BJ (cell line): ENCODE measurements at places on chromosomes 16 and 17.
A peak's percentile ranks its signal among the peaks of the same experiment; 100 is the strongest.

GRCh38 chr17:63675607-63676546 lies 24.0 kb downstream of the LIMD2 start:
- no peak for DNase-seq

DNA sequence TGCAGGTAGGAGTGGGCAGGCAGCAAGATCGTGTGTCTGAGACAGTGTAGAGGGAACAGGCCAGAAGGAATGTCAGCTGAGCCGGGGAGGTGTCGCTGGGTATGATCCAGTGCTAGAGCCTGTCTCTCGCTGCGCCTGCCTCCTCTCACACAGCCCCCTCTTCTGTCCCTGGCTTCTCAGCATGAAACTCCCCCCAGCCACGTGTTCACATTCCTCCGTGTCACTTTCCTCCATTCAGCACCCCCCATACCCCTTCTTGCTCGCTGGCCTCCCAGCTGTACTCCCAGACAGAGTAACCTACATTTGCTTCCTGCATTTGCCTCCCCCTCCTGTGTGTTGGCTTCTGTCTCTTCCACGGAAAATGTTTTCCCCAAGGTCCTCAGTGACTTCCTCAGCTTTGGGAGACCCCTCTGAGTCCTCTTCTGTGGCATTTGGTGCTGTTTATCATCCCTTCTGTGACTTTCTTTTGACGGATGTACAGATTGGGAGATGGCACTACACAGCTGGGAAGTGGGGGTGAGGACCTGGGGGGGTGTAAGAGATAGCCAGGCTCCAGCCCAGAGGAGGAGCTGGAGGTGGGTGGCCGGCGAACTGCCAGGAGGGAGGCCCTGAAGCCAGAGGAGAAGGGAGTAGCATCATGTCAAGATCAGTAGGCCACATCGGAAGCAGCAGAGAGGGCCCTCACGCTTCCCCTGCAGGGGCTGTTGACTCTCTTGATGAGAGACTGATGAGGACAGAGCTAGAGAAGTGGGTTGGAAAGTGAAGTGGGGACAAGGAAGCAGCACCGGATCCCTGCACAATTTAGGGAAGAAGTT lies 19.2 kb downstream of the SGF29 start:
- no peak for DNase-seq

DNA sequence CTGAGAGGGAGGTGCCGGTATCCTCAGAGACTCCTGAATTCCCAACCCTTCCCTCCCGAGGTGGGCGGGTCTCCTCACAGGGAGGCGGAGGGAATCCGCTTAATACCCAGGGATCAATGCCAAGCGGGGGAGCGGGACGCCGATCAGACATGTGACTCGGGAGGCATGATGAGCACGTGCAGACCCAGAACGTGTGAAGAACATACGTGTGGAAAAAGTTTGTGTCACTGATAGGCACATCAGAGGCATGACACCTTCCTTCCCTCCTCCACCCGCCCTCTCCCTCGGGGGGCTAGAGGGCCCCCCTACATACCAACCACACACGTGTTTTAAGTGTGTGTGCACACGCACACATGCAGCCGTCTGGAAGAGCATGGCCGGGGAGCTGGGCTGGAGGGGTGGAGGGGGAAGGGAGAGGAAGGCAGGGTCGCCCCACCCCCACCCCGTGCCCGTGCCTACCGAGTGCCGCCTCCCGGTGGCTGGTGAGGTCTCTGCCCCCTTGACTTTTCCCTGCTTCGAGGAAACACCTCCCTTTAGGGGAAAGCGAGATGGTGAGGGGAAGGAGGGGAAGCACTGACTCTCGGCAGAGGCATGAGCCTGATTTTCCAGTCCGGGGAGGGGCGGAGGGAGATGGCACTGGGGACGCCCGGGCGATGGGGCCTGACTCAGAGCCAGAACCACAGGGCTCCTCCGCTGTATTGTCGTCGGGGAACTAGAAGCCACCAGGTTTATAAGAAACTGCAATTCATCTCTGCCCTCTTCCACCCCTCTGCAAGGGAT lies 12.1 kb upstream of the TBX21 start:
- no peak for DNase-seq

- no peak for DNase-seq
Observed at GRCh38 chr17:9900044-9900594, 5.0 kb downstream of the RCVRN start.

- no peak for DNase-seq
Observed at GRCh38 chr17:64164596-64165285, 34.8 kb upstream of the ERN1 start.

DNA sequence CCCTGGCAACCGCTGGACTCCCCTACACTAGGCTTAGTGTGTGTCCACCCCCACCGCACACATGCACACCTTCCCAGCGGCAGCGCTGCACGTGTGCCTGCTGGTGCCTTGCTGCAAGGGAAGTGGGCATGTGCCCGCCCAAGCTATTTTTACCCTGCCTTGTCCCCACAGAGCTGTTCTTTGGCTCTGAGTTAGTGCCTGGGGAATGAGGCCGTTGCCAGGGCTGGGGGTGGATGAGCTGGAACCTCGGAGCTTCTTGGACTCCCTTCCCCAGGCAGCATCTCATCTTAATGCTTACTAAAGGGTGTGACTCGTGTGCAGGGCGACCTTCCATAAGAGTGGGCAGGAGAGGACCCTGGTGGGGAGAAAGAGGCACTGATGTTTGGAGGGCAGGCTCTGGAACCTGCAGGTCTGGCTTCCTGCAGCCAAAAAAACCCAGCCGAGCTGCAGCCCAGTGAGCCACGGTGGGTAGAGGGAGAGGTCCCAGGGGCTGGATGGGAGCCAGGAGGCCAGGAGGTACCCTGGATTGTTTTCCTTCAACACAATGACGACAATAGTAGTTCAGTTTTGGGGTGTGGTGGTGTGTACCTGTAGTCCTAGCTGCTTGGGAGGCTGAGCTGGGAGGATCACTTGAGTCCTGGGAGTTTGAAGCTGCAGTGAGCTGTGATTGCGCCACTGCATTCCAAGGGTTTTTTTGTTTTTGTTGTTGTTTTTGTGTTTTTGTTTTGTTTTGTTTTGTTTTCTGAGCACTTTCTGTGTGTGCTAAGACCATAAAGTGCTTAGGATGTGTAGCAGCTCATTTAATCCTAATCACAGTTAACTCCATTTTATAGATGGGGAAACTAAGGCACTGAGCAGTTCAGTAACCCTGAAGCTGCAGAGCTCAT lies 119.1 kb downstream of the RAB11FIP4 start:
- no peak for DNase-seq

GRCh38 chr17:8192070-8192815 lies 2.3 kb upstream of the BORCS6 start:
- no peak for DNase-seq

- DNase-seq: no peak
Observed at GRCh38 chr16:88816736-88817535, 5.2 kb upstream of the APRT start.

- DNase-seq: no peak
Observed at GRCh38 chr16:11412965-11413887, 68.0 kb downstream of the RMI2 start.

- no peak for DNase-seq
Observed at GRCh38 chr16:70444249-70445063, 5.6 kb upstream of the ST3GAL2 start.

DNA sequence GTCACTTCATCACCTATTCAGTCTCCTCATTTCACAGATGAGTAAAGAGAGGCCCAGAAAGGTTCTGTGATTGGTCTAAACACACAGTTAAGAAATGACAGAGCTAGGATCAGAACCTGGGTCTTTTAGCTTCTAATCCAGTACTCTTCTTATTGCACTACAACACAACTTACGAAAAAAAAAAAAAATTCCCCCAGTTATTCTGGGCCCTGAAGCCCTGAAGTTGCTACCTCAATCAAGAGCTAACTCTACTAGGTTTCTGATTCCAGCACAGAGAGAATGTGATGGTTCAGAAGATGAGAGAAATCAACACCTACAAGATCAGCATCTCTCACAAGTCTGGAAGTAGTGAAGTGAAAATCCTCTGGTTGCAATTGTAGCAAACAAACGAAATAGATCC lies 37.3 kb downstream of the GRB7 start:
- no peak for DNase-seq

DNA sequence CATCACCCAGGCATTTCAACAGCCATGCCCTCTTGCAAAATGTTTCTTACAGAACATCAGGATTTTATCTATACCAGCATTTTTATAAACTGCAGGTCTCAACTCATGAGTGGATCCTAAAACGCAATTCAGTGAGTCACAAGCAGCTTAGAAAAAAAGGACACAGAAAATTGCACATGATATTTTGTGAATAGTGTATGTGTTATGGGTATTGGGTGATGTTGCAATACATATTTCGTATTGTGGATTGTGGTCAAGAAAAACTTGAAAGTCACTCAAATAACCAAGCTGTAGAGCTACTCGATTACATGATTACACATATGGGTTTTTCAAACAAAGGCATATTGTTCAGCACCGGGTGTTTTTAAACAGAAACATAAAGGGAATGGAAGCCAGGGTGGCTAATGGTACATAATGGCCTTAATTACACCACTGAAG lies 1.4 kb downstream of the WIPI1 start:
- DNase-seq: peak; percentile 55

- no peak for DNase-seq
Observed at GRCh38 chr17:79669861-79670260, 59.0 kb upstream of the RBFOX3 start.

DNA sequence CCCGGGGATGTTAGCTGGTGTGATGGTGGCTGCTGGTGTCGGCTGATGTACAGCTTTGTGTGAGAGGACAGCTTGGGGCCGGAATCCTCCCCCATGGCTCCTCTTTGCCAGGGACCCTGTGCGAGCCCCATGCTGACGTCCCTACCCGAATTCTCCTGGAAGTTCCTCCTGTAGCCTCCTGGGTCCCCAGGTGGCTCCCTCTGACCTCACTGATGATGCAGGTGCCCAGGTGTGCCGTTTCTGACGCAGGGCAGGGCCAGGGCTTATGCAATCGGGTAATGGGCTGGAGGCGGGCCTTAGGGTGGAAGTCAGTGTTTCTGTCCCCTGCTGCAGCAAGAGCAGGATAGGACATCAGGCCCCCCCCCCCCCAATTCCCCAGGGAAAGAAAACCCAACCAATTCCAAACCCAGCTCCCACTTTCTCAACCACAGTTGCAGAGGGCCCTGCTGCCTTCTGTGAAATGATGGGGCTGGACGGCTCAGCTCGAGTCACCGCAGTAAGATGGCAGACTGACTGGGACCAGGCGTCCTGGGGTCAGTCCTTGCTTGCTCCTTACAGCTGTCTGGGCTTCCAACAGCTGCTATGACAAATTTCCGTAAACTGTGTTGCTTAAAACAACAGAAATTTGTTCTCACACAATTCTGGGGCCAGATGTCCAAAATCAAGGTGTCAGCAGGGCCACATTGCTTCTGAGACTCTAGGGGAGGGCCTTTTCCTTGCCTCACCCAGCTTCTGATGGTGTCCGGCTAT lies 139.0 kb upstream of the PLCG2 start:
- no peak for DNase-seq

DNA sequence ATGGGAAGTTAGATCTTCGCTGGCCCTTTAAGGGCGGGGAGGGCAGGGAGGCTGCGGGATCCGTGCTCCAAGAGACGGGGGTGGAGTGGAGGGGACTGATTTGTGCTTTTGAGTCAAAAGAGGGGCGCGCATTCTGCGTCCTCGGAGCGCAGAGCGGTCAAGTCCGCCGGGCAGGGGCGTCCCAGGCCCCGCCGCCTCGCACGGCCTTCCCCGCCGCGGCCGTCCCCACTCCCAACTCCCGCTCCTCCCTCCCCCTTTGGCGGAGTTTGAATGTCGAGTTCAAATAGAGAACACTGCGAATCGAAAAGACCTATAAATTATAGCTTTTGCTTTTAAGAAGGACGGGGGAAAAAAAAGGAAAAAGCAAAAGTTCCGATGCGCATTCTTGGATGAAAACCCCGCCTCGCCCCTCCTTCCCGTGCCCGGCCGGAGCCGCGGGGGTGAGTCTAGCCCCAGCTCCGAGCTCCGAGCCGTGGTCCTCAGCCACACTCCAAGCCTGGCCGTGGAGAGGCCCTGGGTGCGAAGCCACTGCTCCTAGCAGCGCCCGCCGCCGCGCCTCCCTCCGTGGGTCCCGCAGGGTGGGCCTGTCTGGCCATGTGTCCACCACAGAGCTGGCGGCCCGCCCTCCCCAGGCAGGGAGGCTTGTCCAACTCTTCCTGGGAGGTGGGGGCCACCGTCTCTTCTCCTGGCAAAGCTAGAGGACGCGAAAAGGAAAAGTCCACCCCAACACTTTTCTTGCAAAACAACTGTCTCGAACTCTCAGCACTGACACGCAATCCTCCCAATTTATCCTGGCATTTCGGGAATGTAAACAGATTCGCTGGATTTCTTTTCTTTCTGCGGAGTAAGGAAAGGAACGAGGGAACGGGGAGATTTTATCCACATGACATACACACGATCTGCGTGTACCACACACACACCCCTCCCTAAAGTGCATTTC lies 3.6 kb downstream of the CBX8 start:
- DNase-seq: peak; percentile 87

DNA sequence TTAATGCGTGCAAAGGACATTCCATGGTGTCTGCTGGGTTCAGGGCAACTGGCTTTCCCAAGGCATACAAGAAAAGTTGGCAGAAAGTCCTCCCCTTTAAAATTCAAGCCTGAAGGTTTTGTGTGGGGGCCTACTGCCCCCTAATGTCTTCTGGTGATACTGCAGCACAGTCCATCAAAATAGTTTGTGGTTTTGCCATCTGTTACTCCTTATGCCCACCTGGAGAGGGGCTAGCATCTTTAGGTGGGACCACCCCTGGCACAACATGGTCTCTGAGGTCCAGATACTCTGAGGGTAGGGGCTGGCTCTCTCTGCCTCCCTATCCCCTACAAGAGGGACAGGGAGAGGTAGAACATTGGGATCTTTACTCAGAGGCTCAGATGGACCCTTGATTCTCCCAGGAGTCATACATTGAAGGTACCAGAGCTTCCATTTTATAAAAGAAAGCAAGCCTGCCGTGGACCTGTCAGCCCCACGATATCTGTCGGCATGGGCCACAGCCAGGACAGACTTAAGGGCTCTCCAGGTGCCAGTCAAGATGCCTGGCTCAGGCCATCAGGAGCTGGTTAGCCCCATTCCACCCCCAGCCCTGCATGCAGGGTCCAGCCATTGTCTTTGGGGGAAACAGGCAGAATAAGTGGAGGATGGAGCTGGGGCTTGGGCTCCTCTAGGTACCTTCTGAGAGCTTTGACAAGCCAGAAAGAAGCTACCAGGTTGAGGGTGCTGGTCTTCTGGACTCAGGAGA lies 6.3 kb downstream of the ESRP2 start:
- no peak for DNase-seq

GRCh38 chr17:4365628-4366326 lies 698 bp downstream of the UBE2G1 start:
- DNase-seq: no peak

DNA sequence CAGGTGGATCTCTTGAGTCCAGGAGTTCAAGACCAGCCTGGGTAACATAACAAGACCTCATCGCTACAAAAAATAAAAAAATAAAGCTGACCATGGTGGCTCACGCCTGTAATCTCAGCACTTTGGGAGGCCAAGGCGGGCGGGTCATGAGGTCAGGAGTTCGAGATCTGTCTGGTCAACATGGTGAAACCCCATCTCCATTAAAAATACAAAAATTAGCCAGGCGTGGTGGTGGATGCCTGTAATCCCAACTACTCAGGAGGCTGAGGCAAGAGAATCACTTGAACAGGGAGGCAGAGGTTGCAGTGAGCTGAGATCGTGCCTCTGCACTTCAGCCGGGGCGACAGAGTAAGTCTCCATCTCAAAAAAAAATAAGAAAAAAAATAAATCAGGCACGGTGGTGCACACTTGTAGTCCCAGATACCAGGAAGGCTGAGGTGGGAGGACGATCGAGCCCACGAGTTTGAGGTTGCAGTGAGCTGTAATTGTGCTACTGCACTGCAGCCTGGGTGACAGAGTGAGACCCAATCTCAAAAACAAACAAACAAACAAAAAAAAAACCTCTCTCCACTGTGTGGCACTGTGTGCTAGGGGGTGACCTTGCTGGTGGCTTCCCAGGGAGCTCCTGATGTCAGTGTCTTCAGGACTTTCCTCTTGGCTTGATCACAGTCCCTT lies 19.8 kb upstream of the MAPK3 start:
- DNase-seq: no peak

GRCh38 chr16:5776876-5777275 lies 679.3 kb upstream of the EEF2KMT start:
- no peak for DNase-seq
